Activated CD8-positive, alpha-beta memory T cell treated with anti-CD3 and anti-CD28 coated beads for 1 hour (primary cell): ENCODE measurements at places on chromosomes 6 and 20.

DNA sequence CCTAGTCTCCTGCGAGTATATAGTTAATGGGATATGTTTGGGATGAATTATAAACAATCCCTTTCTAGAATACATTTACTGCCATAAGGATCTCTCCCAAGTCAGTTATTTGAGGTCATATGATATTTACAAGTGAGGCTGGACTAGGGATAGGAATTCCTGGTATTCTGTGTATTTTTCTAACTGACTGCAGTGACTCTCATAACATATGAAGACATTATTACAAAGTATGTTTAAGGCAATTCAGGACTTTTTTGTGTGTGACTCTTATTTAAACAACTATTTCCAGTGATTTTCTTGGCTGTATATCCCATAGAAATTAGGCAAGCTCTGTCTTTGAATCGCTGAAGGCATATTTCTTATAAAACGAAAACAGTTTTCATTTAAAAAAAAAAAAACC is 18.4 kb upstream of the TNFAIP3 start:
- no peak for DNase-seq

DNA sequence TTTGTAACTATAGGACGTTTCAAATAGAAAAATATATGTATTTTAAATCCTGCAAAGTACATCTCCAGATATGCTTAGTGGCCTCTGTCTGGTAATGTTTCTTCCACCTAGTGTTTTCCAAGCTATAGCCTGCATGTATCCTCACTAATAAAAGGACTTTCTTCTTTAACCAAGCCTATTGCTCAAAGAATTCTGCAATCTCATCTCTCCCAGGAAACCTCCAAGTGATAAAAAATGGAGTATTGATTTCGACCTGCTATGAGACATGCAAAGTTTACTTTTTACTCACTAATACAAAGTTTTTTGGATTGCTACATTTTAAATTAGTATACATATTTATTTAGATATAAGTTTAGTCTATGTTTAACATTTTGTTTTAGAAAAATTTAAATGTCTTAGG is 23.3 kb downstream of the ADGRB3 start:
- DNase-seq: no peak

GRCh38 chr6:99588618-99589289 is 17.9 kb upstream of the PRDM13 start:
- no peak for DNase-seq

- no peak for DNase-seq
These were observed 513.3 kb downstream of the HAO1 start for GRCh38 chr20:7426890-7427496.

- DNase-seq: no peak
These were observed 74.5 kb downstream of the PTPN1 start for GRCh38 chr20:50584687-50585086.

GRCh38 chr6:135673501-135674309 is 176.2 kb upstream of the AHI1 start:
- DNase-seq: no peak

DNA sequence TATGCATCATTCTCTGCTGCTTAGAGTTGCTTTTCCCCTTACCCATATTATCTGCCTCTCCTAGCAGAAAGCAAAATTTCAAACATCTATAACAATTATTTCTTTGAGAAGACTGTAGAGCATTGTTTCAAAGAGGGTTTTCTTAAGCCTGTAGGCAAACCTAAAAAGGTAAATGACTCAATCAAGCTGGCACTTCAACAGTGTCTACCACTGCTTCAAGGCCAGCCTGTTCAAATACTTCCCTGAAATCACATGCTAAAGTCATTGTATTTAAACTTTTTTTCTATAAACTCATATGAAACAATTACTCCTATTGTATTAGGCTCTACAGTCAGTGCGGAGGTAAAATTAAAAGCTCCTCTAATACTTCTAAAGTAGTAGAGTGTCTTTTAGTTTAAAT is 87.1 kb downstream of the OGFRL1 start:
- DNase-seq: no peak

DNA sequence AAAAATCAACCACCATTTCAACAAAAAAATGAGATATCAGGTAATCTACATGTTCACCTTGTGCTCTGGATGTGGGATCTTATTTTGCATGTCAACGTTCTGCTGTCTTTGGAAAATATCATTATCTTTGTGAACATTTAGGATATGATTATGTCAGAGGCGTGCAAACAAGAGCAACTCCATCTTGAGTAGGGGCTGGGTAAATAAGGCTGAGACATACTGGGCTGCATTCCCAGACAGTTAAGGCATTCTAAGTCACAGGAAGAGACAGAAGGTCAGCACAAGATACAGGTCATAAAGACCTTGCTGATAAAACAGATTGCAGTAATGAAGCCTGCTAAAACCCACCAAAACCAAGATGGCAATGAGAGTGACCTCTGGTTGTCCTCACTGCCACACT is 28.8 kb upstream of the ZBTB24 start:
- no peak for DNase-seq

- DNase-seq: no peak
These were observed 1195.1 kb upstream of the MAP3K7 start for GRCh38 chr6:91781946-91782345.

DNA sequence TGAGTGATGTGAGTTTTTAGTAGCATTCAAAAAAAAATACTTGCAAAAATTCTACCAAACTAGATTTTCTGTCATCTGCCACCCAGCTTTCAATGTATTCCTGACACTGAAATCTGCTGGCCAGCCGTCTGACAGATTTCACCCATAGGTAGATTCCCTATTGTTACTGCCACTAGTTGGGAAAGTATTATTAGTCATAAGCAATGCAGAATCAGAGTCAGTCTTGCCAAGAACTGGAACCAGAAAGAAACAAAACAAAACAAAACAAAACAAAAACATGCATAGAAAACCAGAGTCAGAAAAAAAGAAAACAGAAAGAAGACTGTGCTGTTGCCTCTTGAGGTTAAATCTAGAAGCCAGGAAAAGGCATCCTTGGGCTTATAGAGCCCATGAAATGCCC is 293.1 kb upstream of the KCNQ5 start:
- no peak for DNase-seq

DNA sequence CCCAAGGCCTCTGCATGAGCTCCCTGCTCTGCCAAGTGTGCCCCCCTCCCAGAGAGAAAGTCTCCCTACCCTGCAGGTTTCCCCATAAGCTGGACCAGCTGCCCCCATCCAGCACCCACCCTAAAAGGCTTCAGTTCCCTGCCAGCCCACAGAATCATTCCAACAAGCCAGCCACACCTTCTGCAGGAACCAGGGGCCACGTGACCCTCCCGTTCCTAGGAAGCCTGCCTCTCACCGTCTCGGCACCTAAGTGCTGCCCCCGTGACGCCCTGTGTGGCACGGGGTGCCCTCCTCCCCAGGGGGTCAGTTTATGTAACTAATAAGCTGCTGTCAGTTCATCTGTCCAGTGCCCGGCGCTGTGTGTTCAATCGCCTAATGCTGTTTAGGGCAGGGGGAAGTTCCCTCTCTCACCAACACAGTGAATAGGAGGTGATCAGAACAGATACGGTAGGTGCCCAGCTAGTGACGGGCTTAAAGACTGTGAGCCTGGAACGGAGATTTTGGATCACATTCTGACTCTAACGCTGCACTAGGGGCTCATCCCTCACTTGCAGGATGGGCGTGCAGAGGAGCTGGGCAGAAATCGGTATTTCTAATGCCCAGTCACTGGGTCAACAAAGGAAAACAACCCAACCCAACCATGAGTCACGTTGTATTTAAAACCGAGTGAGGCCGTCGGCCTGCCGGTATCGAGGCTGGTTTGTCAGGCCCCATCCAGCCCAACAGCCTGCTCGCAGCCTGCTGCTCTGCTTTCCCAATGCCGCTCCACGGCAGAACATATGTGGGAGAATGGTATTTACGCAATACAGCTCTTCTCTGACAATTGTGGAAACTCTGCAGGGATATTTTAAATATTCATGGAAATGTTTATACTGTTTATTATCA is 56.0 kb downstream of the RAMACL start:
- no peak for DNase-seq

DNA sequence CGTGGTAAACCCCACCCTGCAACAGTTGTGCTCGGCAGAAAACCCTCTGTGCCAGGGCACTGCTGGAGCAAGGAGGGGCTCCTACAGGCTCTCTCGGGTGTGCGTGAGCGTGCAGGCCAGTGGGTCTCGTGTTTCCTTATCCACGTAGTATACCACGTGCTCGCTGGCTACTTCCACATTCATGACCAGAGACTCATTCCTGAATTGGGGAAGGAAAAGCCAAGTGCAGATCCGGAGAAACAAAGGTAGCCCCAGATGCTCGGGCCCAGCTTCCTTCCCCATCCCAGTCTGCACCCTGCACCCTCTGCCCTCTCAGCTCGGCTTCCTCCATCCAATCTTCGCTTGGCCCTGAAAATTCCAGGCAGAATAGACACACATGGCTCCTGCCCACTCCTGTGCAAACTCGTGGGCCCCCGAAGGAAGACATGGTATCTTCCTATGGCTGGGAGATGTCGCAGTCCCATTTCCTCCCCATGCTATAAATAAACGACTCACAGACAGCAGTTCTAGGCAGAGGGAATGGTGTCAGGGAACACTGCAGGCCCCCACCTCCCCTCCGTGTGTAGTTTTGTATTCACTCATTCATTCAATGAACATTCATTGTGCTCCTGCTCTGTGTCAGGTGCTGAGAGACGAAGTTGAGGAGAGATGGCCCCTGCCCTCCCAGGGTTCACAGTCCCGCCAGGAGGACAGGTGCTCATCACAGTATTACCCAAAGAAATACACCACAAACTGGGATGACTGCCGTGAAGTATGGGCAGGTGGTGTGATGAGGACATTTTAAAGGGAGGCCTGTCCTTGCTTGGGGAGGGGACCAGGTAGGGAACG is 29.6 kb downstream of the NPEPL1 start:
- no peak for DNase-seq

GRCh38 chr6:30234356-30234755 is 21.1 kb upstream of the TRIM26 start:
- DNase-seq: no peak

DNA sequence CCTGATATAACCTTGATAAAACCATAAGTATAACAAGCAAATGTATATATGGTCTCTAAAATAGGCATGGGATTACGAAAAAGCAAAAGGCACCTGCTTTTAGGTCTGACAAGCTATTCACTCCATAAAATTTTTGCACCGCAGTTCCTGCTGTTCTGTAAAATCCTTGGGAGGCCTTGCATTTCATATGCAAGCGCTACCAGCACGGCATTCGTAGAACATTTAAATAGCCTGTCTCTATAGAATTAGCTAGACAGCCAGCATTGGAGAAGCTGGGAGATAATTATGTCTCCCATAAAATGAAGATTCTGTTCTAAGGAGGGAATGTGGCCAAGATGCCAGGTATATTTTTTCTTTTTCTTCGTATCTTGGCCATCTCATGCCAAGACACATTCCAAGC is 64.5 kb upstream of the ATXN1 start:
- no peak for DNase-seq

DNA sequence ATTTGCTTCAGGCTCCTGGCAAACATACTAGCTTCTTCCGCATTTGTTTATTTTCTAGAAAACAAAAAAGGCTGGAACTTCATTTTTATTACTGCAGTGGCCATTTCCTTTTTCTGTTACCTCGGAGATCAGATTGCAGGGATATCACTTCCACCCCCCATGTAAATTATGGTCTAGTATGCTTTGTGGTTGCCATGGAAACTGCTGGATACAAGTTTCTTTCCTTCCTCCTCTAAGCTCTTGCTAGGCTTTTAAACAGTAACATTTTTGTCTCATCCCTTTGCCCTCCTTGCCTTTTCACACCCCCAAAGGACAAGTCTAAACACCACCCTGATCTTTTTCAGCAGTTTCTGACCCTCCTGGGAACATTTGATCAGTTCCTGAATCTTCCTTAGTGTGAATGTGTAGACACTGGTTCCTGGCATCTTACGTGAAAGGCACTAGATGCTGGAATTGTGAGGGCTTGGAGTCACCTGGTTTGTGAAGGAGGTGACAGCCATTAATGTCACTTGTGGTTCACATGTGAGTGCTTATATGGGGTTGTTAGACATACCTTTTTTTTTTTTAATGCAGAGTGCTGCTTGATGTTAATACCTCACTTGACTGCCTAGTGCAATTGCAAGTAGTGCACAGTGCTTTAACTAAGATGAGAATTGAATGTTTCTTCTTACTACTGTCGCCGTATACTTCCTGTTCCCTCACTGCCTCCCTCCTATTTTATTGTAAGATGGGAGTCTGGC is 181.6 kb downstream of the JARID2 start:
- DNase-seq: no peak
